ENCODE measurements at places on chromosomes 13 and 19.

DNA sequence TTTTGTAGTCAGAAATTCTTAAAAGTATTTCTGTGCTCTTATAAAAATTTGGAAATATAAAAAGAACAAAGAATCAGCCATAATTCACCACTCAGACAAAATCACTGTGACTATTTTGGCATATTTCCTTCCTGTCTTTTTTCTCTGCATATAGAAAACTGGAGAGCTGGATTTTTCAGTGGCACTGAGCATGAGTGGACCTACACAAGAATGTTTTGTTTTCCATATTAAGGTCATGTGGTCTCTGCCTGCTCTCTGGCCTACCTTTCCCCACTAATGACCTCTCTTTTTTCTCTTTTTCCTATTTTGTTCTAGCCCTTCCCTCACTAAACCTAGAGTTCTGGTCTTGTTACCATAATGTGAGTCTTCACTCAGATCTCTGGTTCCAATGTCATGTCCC is 17.6 kb upstream of the USP12 start:
- no peaks in the 10 kb centered on the region for H3K36me3 ChIP-seq
- no peaks in the 10 kb centered on the region for H3K27me3 ChIP-seq
- H3K27ac ChIP-seq, result no peak overlapping the region
- H3K4me1 ChIP-seq, result peaks cover 4% of the 10 kb centered on the region

- H3K36me3 ChIP-seq, result no peaks in the 10 kb centered on the region
- peaks cover 16% of the 10 kb centered on the region for H3K4me1 ChIP-seq
- H3K27me3 ChIP-seq, result peaks cover 19% of the 10 kb centered on the region
- DNase-seq, result peak; percentile 29
- peak within 1 kb of the TSS; percentile 85 for H3K4me3 ChIP-seq
- H3K27ac ChIP-seq, result peak within 1 kb of the TSS; percentile 72
Observed at GRCh38 chr19:31349160-31349881, at the start of gene TSHZ3. TSS of gene TSHZ3 (minus strand) at chr19:31349436. CDS start at chr19:31349219, 217 bp downstream.

- no peaks in the 10 kb centered on the region for H3K27me3 ChIP-seq
- no peak for DNase-seq
- H3K4me3 ChIP-seq, result no peak overlapping the region
- H3K27ac ChIP-seq, result no peak overlapping the region
Observed at GRCh38 chr19:35349614-35350521, 2.2 kb downstream of the FFAR1 start.

DNA sequence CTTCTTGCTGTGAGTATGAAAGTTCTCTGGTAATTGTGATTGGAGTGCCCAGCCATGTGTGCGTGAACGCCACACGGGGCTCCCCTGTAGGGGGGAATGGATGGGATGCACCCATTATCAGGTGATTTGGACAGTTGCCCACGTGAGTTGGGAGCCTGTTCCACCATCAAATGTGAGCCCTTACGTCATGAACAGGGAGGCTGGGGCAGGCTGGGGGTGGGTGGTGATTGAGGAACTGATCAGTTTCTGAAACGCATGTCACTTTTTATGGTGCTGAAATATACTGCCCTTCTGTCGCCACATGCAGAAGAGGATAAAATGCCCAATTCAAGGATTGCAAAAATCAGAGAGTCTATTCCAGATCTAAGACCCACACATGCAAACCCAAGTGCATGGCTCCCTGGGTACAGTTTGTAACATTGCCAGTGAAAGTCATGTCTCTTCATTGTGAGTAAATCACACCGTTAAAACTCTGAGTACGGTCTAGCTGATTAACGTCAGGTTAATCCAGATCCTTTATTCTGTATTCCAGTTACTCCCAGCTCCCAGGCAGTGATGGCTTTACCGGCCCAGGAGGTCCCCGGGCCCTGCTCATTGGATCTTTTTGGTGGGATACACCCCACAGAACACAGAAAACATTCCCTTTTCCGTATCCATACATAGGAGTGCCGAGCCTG is 90.2 kb downstream of the RAB20 start:
- peaks cover 79% of the 10 kb centered on the region for H3K36me3 ChIP-seq
- H3K27me3 ChIP-seq, result no peaks in the 10 kb centered on the region
- DNase-seq, result no peak
- no peak overlapping the region for H3K27ac ChIP-seq
- peak overlapping the region; percentile 27 for H3K4me3 ChIP-seq

GRCh38 chr13:48819899-48820298 is 155.8 kb upstream of the FNDC3A start:
- H3K27me3 ChIP-seq, result no peaks in the 10 kb centered on the region
- H3K4me1 ChIP-seq, result no peaks in the 10 kb centered on the region
- DNase-seq, result no peak
- no peaks in the 10 kb centered on the region for H3K36me3 ChIP-seq
- no peak overlapping the region for H3K27ac ChIP-seq

GRCh38 chr19:35155441-35155840 is 906 bp downstream of the FXYD5 start:
- no peaks in the 10 kb centered on the region for H3K27me3 ChIP-seq
- no peak for DNase-seq
- H3K4me3 ChIP-seq, result peak overlapping the region; percentile 83
- peaks cover 21% of the 10 kb centered on the region for H3K4me1 ChIP-seq
- no peak overlapping the region for H3K27ac ChIP-seq
- peaks cover 15% of the 10 kb centered on the region for H3K36me3 ChIP-seq

DNA sequence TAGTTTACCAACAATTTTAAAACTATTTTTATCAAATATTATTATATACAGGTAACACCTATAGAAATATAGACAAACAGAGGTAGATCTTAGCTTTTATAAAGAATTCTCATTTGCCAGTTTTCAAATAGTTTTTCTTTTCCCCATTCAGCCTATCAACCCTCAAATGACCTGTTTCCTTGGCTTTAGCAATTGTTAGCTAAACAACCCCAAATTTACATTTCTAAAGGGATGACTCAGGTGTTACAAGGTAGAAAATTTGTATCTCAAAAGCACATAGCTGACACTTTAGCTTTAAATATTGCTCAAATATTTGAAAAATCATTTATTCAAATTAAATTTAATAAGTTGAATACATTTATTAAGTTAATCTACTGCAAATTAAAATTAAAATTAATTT is 1207.2 kb downstream of the SLITRK1 start:
- no peak overlapping the region for H3K27ac ChIP-seq
- H3K27me3 ChIP-seq, result no peaks in the 10 kb centered on the region
- H3K4me1 ChIP-seq, result no peaks in the 10 kb centered on the region
- H3K36me3 ChIP-seq, result no peaks in the 10 kb centered on the region
- no peak for DNase-seq
- H3K4me3 ChIP-seq, result no peak overlapping the region

GRCh38 chr19:18141031-18141430 is 11.9 kb upstream of the PIK3R2 start:
- DNase-seq, result no peak
- H3K27me3 ChIP-seq, result no peaks in the 10 kb centered on the region
- no peaks in the 10 kb centered on the region for H3K4me1 ChIP-seq
- H3K36me3 ChIP-seq, result peaks cover 20% of the 10 kb centered on the region
- no peak overlapping the region for H3K27ac ChIP-seq
